ENCODE measurements at places on chromosomes 12 and 14.
A peak's percentile ranks its signal among the peaks of the same experiment; 100 is the strongest.

DNA sequence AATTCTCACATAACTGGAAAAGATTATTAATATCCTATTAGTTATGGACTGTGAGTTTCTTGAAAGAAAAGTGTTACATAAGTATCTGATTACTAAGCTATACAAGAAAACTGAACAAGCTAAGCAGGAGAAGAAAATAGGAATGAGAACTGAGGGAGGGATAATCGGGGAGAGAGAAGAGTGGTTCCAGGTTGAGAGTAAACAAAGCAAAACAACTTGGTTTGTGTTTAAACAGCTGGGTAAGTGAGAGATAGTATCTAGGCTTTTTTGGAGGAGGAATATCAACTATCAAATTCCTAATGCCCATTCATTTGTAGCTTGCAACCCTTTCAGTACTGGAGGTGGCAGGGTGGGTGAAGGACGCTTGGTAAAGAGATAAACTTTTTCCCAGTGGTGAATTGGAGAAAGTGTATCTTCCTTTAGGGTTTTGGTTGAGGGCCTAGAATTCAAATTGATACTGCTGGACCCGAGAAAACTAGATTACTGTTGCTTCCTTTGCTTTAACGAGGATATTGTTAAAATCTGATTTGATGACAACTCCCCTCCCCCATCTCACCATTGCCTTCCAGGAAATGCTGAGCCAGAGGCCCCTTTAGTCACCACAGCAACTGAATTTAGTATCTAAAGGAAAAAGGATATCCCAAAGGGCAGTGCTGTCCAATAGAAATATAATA, 2.0 kb upstream of the SLC2A3 start:
- no peak for DNase-seq

DNA sequence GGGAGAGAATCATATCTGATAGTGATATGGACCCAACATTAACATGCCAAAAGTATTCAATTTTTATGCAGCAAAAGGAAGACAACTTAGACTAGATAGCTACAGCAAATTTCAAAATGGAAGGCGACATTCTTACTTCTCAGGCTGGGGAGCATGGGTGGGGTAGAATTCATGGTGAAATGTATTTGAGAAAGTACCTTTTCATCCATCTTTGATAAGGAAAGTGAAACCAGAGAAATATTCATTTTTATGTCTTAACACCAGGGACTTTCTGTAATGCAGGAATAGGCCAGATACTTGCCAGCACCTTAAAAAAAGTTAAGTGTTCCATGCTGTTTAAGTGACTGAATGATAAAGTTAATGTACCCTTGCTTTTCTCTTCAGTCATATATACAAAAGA, 13.4 kb downstream of the BTG1 start:
- DNase-seq: no peak

DNA sequence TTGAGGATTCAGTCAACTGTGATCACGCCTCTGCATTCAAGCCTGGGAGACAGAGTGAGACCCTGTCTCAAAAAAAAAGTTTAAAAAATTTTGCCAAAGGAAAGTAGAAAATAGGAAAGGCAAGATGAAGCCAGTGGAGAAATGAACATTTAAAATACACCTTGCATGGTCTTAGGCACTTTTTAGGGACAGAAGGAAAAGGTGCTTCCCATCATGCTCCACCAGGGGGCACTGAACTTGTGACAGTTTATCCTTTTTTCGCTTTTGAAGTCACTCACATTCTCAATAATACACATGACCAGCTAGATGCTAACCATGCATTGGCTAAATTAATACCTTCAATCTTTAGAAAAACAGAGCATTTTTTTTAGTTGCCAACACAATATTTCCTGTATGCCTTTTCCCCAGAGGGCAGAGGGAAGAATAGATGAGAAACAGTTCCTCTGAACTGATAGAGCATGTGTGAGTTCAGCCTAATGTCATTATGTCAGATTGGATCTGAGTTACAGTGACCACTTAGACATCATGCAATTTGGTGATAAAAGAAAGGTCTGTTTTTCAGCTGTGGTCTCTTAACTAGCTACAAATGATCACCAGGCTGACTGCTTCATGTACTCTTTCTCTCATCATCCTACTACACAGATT, 221.8 kb upstream of the SSTR1 start:
- DNase-seq: peak; percentile 6

GRCh38 chr12:130514149-130514551, 176.5 kb downstream of the PIWIL1 start:
- no peak for DNase-seq

DNA sequence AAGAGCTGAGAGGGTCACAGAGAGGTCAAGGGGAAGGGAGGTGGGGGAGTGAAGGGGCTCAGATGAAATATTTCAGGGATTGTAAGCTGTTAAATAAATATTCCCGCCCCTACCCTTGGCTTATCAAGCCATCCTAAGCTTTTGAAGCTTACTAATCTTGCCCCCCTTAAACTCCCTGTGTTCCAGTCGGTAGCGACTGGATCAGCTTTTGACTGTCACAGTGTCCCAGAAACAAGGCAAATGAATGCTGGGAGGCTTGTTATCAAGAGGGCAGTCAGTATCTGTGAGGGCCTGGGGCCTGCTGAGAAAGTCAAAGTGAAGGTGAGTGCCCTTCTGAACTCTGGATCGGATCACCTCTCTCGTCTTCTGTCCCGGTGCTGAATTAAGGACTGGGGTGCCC, 128.1 kb downstream of the DACT1 start:
- DNase-seq: no peak

- no peak for DNase-seq
These were observed 84.1 kb upstream of the PLEKHA5 start for GRCh38 chr12:19045426-19045825.

DNA sequence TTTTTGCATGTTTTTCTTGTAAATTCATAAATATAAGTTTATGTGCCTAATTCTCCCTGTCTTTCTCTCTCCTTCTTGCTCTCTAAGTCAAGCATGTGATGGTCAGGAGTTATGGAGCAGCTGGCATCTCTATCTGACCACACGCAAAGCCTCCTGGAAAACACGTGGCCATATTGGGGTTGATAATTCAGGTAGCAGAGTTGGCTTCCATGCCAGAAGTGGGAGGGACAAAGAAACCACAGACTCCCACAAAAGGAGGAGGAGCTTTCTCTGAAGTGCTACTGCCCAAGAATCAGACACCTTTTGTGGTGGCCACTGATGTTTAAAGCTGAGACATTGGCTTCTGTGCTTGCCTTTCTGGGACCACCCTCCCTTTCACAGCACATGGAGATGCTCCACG, 517.6 kb upstream of the TMEM132C start:
- no peak for DNase-seq

DNA sequence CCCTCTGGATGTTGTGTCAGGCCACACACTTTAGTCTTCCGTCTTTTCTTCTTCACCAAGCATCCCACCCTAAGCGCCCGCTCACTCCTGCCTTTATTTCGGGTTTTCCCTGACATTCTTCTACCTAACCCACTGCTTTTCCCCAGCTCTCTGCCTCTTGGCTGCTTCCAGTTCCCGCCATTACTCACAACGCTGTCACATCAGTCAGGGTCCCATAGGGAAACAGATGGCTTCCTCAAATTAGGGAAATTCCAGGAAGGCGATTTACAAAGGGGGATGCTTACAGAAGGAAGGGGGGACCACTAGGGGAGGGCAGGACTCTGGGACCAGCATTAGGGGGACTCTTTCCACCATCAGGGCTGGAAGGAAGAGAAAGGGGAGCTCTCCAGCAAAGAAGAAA, 9.2 kb upstream of the PPP1R13B start:
- no peak for DNase-seq

DNA sequence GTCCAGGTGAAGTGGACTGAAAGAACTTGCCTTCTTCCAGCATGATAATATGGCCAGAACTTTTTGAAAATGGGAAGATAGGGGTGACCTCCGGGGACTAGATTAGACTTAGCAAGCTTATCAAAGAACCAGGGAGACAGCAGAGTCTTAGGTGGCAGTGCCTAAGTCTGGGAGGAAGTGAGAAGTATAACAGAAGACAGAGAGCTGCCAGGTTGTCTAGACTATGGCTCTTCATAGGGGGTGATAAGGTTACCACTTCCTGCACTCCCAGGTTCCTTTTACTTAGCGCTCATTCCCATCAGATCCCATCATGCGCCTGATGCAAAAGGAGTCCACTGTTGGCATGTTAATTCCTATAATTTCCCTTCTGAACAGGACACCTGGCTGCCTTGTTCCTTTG, 69.9 kb downstream of the PLXNC1 start:
- DNase-seq: no peak

GRCh38 chr14:24080888-24081738, 9.8 kb downstream of the CPNE6 start:
- peak; percentile 42 for DNase-seq

GRCh38 chr12:124517260-124518050, 50.0 kb downstream of the NCOR2 start:
- no peak for DNase-seq

GRCh38 chr14:37597914-37598746, 2.7 kb downstream of the TTC6 start:
- no peak for DNase-seq

GRCh38 chr12:92926549-92926948, 2.5 kb downstream of the EEA1 start:
- no peak for DNase-seq

GRCh38 chr12:31900271-31900670, 58.9 kb upstream of the RESF1 start:
- DNase-seq: no peak

DNA sequence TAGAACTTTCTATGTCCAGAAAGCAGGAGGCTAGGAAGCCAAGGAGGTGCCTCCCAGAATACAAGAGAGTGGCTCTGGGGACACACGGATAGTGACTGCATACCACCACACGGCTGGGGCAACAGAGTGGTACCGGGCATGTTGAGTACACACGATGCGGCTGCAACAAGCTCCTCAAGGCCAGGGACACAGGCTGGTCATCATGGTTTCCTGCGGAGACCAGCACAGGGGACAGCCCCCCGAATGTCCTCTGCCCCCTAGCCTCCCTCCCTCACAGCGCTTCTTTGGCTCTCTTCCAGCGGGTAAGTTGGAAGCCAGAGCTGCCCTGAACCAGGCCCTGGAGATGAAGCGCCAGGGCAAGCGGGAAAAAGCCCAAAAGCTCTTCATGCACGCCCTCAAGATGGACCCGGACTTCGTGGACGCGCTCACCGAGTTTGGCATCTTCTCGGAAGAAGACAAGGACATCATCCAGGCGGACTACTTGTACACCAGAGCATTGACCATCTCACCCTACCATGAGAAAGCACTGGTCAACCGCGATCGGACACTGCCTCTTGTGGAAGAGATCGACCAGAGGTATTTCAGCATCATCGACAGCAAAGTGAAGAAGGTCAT, 3.1 kb downstream of the FICD start:
- no peak for DNase-seq

DNA sequence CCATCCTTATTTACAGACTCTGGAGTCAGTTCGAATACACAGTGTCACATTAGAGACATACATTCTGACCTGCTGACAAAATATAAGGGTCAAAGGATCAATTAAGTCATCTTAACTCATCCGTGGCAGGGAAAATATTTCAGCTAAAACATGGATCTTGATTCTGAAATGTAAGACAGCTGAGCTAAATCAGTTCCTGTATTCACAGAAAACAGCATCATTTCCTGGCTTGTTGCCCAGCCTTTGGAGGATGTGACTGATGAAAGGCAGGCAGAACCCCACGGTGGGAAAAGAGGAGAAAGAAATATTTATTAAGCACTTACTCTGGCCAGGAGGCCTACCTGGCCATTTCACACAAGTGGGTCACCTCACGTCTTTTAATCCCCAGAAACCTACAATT, 101.9 kb downstream of the GAS2L3 start:
- no peak for DNase-seq

DNA sequence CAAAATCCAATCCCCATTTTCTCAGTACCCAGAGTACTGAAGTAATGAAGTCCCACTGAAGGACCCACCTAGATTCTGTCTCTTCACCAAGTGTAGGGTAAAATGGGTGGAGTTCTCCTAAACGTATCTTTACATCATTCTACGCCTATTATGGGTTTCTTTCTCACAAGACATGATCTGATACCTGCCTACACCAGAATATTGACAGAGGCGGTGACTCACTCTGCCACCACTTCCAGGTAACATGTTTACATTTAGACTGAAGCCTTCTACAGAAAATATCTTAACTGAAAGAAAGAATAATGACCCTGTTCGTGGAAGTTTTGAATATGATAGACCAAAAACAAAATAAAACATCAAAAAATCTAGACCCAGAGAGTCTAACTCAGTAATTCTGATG, 89.8 kb downstream of the BTG1 start:
- DNase-seq: peak; percentile 63

Measured in stimulated activated CD8-positive, alpha-beta memory T cell treated with anti-CD3 and anti-CD28 coated beads, Interleukin-15, amount 100 ng/mL, for 4 hours (primary cell).